ENCODE measurements at places on chromosomes 7 and 10.

DNA sequence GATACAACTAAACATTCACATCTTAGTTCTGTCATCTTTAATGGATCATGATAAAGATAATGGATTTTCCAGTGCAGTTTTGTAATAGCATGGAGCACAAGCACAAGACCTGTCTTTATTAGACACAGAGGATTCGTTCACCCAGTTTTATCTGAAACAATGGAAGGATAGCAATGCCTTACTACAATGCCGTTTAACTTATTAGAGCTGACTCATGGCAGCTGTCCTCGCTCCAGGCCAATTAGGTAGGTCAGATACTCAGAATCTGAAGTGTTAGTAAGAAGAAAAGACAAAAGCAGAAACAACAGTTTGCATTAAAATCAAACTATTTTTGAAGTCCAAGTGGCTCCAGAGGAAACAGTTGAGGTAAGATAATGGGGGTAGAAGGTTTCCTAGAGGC is 12.8 kb downstream of the OR13A1 start:
- no peak for DNase-seq

- no peak for DNase-seq
Observed at GRCh38 chr7:73830681-73831583, at the start of gene CLDN4. TSS of gene CLDN4 (plus strand) at chr7:73830996. CDS start at chr7:73831202, 206 bp downstream.

DNA sequence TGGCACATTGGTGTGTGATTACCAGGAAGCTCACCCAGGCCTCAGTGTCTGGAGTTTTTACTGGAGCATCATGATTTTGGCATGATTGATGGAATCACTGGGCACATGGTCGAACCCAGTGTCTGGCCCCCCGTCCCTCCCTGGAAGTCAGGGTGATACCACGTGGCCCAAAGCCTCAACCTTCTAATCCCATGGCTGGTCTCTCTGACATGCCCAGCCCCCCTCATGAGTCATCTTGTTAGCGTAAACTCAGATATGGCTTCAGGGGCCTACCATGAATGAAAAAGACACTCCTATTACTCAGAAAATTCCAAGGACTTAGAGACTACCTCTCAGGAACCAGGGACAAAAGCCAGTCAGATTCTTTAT is 109.3 kb downstream of the GRK5 start:
- DNase-seq = no peak

DNA sequence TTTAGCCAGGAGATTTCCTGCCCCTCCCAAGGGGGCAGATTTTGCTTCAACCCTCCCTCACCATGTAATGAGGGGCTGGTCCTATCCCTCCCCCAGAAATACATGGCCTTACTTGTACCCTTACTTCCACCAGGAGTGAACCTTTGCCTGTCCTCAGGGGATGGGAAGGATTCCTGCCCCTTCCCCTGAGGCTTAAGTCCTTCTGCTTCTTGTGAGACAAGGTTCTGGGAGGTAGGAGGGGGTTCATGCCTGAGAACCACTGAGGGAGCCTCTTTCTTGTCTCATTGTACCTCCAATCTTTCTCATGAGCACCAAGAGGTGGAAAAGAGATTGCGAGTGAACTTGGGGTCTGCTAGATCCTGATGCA is 19.5 kb upstream of the MUC3A start:
- DNase-seq = no peak

DNA sequence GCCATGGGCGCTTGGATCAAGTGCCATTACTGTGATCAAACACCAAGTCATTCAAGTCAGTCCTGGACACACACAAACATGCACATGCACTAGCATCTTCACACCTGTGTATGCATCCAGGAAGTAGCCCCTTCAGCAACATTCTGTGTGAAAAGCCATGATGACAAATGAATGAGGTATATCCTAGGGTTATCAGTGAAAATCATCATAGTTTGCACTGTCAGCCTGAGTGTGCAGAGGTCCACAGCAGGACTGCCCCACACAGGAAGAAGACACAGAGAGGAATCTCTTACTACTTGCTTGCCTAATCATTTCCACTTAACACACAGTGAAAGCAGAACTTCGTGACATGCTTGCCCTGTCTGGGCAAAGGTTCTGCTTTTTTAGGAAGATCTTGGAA is 184.0 kb upstream of the ADO start:
- peak; percentile 57 for DNase-seq

- peak; percentile 1 for DNase-seq
Observed at GRCh38 chr10:48607356-48608278, 2.7 kb upstream of the ARHGAP22 start.

- DNase-seq = peak; percentile 20
Observed at GRCh38 chr10:3887885-3888476, 103.0 kb upstream of the KLF6 start.

DNA sequence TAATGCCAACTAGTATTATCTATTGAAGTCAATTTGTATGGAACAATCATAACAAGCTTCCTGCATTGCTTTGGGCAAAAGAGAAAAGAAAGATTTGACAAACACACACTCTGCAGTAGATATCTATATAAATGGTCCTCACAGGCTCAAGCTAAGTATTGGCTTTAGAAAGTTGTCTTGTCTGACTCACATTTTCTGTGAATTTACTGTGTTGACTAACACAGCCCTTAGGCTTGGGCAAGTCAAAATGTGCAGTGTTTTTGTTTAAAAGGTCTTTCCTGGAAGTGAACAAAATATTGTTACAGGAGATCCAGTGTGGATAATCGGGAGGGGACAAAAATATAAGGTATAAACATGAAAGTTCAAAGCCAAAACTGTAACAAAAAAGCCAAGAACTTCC is 194.4 kb downstream of the RELN start:
- DNase-seq = no peak

DNA sequence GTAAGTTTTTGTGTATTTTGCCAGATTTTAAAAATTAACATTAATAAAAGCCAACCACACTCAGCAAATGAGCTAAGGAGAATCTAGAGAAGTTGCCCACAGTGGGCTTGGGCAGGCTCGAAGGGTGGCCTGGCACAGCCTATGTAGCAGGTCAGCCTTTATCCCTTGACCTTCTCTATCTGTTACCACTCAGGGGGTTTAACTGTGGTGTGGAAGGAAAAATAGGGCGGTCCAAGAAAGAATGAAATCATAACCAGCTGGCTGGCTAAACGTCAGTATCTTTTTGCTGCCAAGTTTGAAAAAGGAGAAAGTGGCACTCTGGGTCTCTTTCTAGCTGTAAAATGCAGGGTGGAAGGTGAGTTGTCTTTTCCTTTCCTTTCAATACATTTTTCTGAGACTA is 130.3 kb upstream of the ASAH2 start:
- no peak for DNase-seq

DNA sequence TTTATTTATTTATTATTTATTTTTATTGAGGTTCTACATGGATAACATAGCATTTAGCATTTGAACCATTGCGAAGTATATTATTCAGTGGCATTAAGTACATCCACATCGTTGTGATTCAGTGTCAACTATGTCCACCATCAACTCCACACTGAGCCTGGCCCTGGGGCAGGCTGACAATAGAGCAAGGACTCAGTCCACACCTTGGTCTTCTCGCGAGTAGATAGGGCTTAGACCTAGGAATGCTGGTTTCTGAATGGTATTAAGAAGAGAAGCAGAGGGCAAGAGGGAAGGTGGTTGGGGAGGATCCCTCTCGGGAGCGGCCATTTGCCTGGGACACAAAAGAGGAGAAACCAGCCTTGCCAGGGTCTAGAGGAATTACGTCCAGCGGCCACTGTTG is 599.2 kb upstream of the MGMT start:
- DNase-seq = no peak

GRCh38 chr10:93576888-93577287 is 10.4 kb downstream of the FFAR4 start:
- DNase-seq = no peak

GRCh38 chr10:104274762-104275721 is 6.1 kb downstream of the GSTO2 start:
- peak; percentile 67 for DNase-seq

- no peak for DNase-seq
Observed at GRCh38 chr10:102424916-102425315, 4.3 kb downstream of the FBXL15 start.

DNA sequence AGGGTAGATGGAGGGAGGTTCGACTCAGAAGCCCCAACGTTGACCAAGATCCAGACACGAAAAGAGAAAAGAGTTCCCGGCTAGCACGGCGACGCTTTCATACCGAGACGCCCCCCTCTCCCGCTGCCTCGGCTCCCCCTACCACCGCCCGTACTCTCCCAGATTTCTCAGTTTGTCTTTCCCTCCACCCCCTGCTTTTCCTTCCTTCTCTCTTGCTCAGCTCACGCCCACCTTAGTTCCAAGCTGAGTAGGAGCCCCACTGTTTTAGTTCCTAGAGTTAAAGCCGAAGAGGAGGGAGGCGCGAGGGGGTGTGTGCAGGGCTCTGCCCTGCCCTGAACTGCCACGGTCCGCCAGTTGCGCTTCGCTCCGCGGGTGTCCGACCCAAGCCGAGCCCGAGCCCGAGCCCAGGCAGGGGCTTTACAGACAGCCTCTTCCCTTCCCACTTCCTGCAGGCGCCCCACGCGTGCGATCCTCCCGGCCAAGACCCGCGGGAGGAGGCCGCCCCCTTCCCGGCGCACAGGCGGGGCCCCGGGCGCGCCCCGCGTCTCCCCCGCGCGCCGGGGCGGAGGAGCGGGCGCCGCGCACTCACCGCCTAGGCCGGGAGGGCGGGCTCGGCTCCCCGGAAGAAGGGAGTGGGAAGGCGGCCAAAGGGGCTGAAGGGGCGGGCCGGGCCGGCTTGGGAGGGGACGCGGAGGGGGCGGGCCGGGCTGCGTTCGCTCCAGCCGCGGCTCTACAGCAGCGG is at the start of gene EPHB6:
Gene EPHB6, plus strand, starts transcription at position 705 of the 742 bp plus-strand sequence. CDS start 8,152 bp downstream, outside the sequence.
- peak; percentile 67 for DNase-seq

All from Ammon's horn (tissue), 1 donor.